ENCODE measurements at places on chromosomes 12 and 14. TPM values are rescaled to one million over a fixed set of nuclear protein-coding genes. Genes with fewer than 3 reads are reported as not detected.

The LGR5 gene
- under 0.01 TPM for total RNA-seq

The IRF9 gene
- total RNA-seq = 10.8 TPM

The SERPINA1 gene
- total RNA-seq = 1.5 TPM

The KRT77 gene
- total RNA-seq = under 0.01 TPM

The ACSS3 gene
- total RNA-seq = 6.9 TPM

The KRT2 gene
- not detected for total RNA-seq

Data from temporal lobe (tissue), 4 donors.